Activated CD4-positive, alpha-beta memory T cell treated with anti-CD3 and anti-CD28 coated beads for 36 hours (primary cell): ENCODE measurements at places on chromosomes 5 and 9. TPM values are rescaled to one million over a fixed set of nuclear protein-coding genes. Genes with fewer than 3 reads are reported as not detected.

DNA sequence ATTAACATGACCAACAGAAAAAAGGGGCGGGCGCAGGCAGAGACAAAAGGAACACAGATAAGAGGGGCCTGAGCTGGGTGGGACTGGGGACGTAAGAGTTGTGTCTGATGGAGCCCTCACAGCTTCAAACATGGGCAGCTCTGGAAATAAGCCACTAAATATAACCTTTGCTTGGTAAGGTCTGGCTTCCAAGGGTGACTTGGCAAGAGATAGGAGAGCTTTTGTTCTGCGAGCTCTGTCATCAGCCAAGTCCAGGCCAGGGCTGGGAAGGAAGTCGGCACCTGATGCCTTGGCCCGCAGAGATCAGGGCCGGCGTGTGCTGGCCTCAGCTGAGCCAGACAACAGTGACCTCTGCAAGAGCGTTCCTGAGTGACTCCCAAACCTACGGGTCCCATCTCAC is 11.8 kb downstream of the TRUB2 start:
- H3K36me3 ChIP-seq: peaks cover 22% of the 10 kb centered on the region
- no peak overlapping the region for H3K4me3 ChIP-seq
- no peak overlapping the region for H3K27ac ChIP-seq
- no peak for DNase-seq
- no peaks in the 10 kb centered on the region for H3K4me1 ChIP-seq
- no peaks in the 10 kb centered on the region for H3K27me3 ChIP-seq

GRCh38 chr5:74390822-74391221 is 249.7 kb downstream of the ENC1 start:
- DNase-seq: no peak
- H3K36me3 ChIP-seq: no peaks in the 10 kb centered on the region
- no peak overlapping the region for H3K4me3 ChIP-seq
- H3K27me3 ChIP-seq: no peaks in the 10 kb centered on the region
- H3K4me1 ChIP-seq: peaks cover 2% of the 10 kb centered on the region

ORM2 gene
- total RNA-seq: not detected

- H3K27me3 ChIP-seq: no peaks in the 10 kb centered on the region
- no peak for DNase-seq
- H3K36me3 ChIP-seq: peaks cover 2% of the 10 kb centered on the region
- no peak overlapping the region for H3K4me3 ChIP-seq
- no peaks in the 10 kb centered on the region for H3K4me1 ChIP-seq
Observed at GRCh38 chr5:164893071-164893470, 1387.7 kb downstream of the MAT2B start.

- H3K36me3 ChIP-seq: no peaks in the 10 kb centered on the region
- H3K27me3 ChIP-seq: no peaks in the 10 kb centered on the region
- DNase-seq: no peak
Observed at GRCh38 chr9:17597977-17598376, 19.1 kb downstream of the SH3GL2 start.

DNA sequence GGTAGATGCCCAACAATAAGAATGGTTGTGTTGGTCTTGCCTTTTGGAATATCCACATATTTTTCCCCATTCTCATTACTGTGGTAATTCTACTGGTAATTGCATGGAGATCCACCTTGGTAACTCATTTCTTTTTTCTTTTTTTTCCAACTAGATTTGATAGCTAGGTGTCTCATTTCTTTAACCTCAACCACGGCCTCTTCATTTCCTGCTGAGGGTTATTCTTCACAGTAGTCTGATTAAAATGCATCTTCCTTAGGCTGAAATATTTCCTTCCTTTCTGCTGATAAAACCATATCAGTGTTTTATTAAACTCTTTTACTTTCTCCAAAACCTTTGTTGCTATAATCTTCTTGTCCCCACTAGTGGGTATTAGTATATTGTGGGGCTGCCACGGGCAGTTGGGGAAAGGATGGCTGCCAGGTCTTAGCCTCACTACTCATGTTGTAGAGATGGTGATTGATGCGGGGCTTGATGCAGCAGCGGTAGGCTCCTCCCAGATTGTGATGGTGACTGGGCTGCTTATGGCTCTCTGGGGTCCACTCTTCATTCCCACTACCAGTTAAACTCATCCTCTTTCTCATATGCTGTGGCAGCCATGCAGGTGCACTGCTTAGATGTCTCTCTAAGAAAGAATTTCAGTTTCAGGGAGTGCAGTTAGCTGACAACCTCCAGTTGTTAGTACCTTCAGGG is 35.9 kb downstream of the KIF2A start:
- peak overlapping the region; percentile 73 for H3K27ac ChIP-seq
- peaks cover 60% of the 10 kb centered on the region for H3K4me1 ChIP-seq
- H3K4me3 ChIP-seq: no peak overlapping the region

DNA sequence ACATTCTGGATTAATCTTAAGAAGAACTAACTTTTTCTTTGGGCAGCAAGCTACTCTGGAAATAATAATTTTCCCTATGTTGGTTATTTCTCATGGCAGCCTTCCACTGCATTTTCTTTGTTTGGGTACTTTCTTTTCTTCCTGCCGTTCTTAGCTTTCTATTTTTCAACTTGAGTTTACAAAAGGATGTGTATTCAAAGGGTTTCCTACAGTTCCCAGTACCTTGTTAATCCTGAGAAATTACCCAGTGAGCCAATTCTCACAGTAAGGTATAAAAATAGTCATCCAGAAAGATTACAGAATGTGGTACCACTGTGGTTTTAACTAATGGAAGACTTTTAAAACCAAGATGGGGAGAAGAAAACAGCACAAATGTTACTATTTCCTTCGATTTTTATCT is 20.2 kb downstream of the GPR21 start:
- peaks cover 10% of the 10 kb centered on the region for H3K36me3 ChIP-seq
- no peaks in the 10 kb centered on the region for H3K4me1 ChIP-seq
- no peak for DNase-seq
- no peak overlapping the region for H3K27ac ChIP-seq

DNA sequence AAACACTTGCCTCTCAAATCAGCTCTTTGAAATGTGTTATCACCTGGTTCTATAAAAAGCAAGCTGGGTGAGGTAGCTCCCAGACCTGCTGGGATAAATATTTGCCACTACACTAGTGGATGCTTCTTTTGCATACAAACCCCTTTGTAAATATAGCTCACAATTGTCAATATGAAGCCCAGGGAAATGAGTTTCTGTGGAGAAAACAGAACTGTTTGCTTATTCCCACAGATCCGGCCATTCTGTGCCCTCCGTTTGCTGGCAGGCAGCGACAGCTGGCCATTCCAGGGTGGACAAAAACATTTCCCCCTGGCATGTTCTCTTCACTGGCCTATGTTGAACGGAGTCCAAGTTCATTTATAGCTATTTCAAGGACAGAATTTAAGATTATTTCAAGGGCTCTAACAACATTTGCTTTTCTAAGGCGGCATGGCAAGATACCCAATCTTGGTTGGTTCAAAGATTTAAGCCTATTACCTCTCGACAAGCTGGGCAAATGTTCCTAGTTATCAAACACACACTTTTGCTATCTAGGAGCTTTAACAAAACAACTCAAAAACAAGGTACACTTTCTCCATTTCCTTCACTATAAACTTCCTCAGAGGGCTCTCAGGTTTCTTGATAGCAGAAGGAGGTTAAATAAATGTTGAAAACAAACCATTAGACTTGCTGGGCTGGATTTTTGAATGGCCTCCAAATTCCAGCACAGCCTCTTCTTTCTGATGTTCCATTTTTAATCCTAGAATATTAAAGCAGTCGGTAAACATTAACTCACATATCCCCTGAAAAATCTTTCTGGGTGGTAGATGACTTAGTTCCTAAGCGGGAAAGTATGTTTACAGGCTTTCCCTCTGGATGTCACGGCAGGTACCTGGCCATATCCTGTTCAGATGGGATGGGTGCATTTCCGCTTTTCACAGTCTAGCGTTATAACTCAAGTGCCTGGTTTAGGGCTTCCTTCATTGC is 332.3 kb downstream of the PLK2 start:
- H3K36me3 ChIP-seq: no peaks in the 10 kb centered on the region
- H3K27me3 ChIP-seq: peaks cover 2% of the 10 kb centered on the region
- DNase-seq: no peak
- H3K27ac ChIP-seq: no peak overlapping the region

GPSM1 gene
- 11.3 TPM for total RNA-seq

GRCh38 chr5:150710165-150710564 is 9.3 kb upstream of the RBM22 start:
- H3K36me3 ChIP-seq: peaks cover 13% of the 10 kb centered on the region
- no peak for DNase-seq
- H3K27me3 ChIP-seq: no peaks in the 10 kb centered on the region
- H3K4me3 ChIP-seq: no peak overlapping the region
- no peak overlapping the region for H3K27ac ChIP-seq
- no peaks in the 10 kb centered on the region for H3K4me1 ChIP-seq

DNA sequence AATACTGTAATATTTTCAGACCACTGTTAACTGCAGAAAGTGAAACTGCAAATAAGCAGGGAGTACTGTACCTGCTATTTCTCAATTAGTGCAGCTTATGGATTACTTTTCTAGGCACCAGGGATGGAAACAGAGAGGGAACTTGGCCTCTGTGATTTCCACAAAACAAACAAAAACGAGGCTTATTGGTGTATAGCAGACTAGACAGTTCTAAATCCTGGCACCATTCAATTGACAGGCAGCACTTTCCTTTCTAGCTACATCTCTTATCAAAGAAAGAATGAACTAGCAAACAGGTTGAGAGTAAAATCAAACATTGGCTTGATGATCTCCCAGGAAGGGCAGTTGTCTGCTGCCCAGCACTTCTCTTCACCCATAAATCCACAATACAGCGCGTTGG is 16.0 kb upstream of the IL33 start:
- H3K27me3 ChIP-seq: peaks cover 22% of the 10 kb centered on the region
- DNase-seq: no peak
- no peak overlapping the region for H3K27ac ChIP-seq
- no peaks in the 10 kb centered on the region for H3K4me1 ChIP-seq
- H3K36me3 ChIP-seq: no peaks in the 10 kb centered on the region
- H3K4me3 ChIP-seq: no peak overlapping the region

DNA sequence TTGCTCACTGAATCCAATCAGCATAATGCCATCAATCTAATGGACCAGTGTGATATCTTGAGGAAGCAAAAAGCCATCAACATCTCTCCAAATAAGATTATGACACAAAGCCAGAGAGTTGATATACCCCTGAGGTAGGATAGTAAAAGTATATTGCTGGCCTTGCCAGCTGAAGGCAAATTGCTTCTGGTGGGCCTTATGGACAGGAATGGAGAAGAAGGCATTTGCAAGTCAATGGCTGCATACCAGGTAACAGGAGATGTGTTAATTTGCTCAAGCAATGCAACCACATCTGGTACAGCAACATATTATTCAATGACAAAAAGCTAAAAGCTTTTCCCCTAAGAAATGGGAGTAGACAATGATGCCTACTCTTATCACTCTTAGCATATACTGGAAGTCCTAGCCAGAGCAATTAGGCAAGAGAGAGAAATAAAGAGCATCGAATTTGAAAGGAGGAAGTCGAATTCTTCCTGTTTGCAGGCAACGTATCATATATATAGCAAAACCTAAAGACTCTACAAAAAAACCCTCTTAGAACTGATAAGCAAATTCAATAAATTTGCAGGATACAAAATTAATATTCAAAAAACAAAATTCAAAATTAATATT is 216.1 kb upstream of the RASA1 start:
- H3K27me3 ChIP-seq: no peaks in the 10 kb centered on the region
- DNase-seq: no peak
- no peak overlapping the region for H3K27ac ChIP-seq
- no peak overlapping the region for H3K4me3 ChIP-seq
- no peaks in the 10 kb centered on the region for H3K4me1 ChIP-seq

DNA sequence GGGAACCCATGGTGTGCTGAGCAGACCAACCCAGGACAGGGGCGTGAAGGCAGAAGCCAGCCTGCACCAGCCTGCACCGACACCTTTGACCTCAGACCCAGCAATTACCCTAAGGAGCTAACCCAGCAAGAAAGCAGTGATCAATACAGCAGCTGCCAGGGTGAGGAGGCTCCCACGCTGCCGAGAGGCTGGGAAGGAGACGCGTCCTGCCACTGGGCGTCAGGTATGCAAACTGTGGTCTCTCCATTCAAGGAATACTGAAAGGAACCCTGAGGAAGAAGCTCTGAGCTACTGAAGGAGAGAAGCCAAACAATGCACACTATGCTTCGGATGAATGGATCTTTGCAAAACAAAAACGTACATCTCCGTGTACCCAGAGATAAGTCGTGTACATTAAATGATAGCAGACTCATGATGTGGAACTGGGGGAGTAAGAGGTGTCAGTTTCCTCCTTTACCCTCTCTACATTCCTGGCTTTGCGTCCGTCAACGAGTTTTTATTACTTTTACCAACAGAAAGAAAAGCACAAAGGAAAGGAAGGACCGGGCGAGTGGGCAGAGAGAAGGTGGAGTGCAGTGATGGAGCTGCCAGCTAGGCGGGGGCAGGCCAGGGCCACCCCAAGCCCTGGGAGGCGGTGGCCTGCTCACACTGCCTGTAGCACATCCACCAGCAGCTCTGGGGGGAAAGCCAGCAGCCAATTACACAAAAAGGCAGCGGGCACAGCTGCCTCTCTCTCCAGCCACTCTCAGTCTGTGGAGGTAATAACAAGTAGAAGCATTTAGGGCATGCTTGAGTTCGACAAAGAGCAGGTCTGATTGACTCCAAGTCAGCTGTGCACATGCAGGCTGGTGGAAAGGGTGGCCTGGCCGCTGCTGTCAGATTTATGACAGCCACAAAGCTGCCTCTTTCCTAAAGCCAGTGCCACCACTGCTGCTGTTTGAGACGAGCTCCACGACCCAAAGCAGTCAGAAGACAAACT is 29.3 kb downstream of the RASGEF1C start:
- peaks cover 14% of the 10 kb centered on the region for H3K27me3 ChIP-seq
- H3K4me1 ChIP-seq: no peaks in the 10 kb centered on the region
- no peak for DNase-seq
- no peak overlapping the region for H3K4me3 ChIP-seq

DNA sequence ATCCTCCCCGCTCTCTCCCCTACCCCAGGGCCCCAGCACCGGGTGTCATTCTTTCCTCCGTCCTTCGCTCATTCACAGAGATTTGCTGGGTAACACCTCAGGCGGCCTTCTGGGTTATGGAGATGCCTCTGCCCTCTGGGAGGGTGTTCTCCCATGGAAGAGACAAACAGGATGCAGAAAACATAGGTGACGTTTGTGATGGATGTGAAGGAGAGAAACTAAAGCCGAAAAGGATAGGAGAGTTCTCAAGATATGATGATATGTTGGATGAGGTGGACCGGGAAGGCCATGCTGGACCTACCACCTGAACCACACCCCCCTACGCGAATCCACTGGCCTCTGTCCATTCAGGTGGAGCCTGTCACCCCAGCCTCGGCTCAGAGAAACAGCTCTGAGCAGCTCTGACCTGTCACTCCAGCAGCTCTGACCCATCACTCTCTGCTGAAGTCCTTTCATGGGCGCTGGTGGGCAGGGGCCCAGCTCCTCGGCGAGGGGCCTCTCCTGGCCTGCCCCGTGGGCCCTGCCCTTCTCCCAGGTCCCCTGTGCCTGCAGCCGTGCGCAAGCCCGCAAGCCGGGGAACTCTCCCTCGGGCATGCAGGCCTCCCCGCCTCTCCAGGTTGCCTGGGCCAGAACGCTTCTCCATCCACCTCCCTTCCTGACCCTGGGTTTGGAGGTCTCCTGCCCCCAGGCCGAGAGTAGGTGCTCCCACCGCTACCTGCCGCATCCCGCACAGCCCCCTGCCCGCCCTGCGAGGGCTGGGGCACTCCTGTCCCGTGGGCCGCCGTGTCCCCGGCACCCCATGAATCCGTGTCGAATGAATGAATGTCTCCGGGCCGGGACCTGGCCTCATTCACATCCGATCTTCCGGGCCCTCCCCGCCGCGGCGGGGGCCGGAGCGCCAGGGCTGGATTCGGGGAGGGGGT is 717 bp upstream of the NCS1 start:
- peaks cover 13% of the 10 kb centered on the region for H3K27me3 ChIP-seq
- DNase-seq: no peak
- peak overlapping the region; percentile 57 for H3K4me3 ChIP-seq
- no peak overlapping the region for H3K27ac ChIP-seq
- H3K36me3 ChIP-seq: no peaks in the 10 kb centered on the region

PCDHGA12 gene
- not detected for total RNA-seq
